ENCODE measurements at places on chromosomes 2 and 18. TPM values are rescaled to one million over a fixed set of nuclear protein-coding genes. Genes with fewer than 3 reads are reported as not detected.

MAPK4 gene
- total RNA-seq: 0.16 TPM

PTH2R gene
- total RNA-seq: not detected

FANCL gene
- total RNA-seq: 9.4 TPM

LOXHD1 gene
- total RNA-seq: not detected

CKAP2L gene
- total RNA-seq: 1.1 TPM

EVX2 gene
- not detected for total RNA-seq

CPO gene
- total RNA-seq: not detected

RAMP1 gene
- 13.8 TPM for total RNA-seq

SERPINE2 gene
- total RNA-seq: 177 TPM

CAMKMT gene
- total RNA-seq: 13.5 TPM

MAPRE3 gene
- total RNA-seq: 6.0 TPM

ELOA2 gene
- not detected for total RNA-seq

KCNE4 gene
- total RNA-seq: 10.7 TPM

RAB31 gene
- 40.4 TPM for total RNA-seq

ADGRF3 gene
- not detected for total RNA-seq

GKN2 gene
- not detected for total RNA-seq

PAX3 gene
- total RNA-seq: not detected

MLPH gene
- 9.9 TPM for total RNA-seq

BCL11A gene
- total RNA-seq: not detected

CYBRD1 gene
- 165 TPM for total RNA-seq

DHRS9 gene
- total RNA-seq: 29.2 TPM

GATA6 gene
- 61.4 TPM for total RNA-seq

Measured in cardiac atrium fibroblast (primary cell).